ENCODE measurements at places on chromosomes 6 and 20. TPM values are rescaled to one million over a fixed set of nuclear protein-coding genes. Genes with fewer than 3 reads are reported as not detected.

DNA sequence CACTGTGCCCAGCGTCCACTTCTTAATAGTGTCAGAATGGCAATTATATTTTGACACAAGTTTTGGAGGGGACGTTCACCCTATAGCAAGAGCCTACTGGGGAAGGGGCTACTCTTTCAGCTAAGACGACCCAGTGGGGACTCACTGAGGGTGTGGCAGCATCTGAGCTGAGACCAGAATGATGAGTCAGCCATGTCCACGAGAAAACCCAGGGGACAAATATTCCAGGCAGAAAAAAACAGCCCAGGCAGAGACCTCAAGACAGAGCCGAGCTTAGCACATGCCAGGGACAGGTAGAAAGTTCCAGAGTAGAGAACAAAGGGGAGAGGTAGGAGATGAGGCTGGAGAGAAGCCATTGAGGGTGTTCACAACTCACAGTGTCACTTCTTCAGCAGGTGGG, 11.2 kb downstream of the CNBD2 start:
- no peak for DNase-seq

Gene PRR18
- total RNA-seq: not detected

GRCh38 chr20:31587545-31588389, 17.3 kb upstream of the ID1 start:
- peak; percentile 82 for DNase-seq

DNA sequence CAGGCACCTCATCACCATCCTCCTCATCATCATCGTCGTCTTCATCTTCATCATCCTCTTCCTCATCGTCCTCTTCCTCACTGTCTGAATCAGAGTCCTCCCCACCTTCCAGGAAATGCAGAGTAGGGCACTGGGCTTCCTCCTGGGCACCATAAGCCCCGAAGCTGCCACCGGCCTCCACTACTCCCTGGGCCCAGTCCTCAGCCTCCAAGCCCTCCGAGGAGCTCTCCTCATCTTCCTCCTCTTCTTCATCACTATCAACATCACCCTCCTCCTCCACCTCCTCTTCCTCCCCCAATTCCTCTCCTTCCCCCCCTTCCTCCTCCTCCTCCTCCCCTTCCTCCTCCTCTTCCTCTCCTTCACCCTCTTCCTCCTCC, 1.7 kb downstream of the CENPB start:
- DNase-seq: no peak

DNA sequence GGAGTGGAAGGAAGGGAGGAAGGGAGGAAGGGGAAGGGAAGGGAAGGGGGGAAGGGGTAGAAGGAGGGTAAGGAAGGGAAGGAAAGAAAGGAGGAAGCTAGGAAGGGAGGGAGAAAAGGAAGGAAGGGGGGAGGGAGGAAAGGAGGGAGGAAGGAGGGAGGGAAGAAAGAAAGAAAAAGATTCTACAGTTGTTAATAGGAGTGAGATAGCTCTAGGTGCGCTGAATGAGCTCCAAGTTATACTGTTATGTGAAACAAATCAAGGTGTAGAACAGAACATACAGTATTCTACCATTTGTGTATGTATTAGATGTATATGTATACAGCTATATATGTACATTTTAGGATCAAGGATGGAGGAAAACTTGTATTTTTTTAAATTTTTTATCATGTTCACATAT, 167.7 kb downstream of the HACE1 start:
- no peak for DNase-seq

DNA sequence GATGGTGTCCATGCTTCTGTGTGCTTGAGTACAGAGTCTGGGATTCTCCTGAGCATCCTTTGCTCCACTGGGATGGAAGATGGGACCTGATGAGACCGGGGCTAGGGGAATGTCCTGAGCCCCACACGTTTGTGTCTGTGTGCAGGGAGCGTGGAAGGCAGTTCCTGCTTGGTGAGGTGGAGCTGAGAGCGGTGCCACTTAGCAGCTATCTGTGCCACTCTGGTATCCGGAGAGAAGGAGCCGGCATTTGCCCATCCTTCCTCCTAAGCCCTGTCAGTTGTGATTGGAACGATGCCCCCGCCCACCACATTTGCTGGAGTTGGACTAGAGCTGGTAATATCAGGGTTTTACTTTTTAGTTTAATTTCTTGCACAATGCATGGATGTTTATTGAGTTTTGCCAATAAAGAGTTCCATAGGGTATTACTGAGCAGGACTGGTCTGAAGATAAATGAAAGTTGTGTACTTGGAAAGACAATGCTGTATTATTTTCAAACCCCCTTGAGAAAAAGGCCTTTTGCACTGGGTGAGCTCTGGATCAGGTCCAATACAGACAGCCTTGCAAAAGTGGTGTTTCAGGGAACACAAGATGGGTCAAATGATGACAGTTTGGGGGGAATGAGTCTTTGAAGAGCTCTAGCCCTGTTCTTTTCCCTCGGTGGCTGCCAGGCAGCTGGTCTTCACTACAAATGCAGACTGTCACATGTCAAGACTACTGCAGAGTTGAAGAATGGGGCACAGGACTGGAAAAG, 130.8 kb downstream of the SYCP2 start:
- no peak for DNase-seq

Gene GGTLC1
- not detected for total RNA-seq

Gene FAM162B
- total RNA-seq: 3.9 TPM

Gene TRPC4AP
- 86.7 TPM for total RNA-seq

Gene TSHZ2
- 2.3 TPM for total RNA-seq

DNA sequence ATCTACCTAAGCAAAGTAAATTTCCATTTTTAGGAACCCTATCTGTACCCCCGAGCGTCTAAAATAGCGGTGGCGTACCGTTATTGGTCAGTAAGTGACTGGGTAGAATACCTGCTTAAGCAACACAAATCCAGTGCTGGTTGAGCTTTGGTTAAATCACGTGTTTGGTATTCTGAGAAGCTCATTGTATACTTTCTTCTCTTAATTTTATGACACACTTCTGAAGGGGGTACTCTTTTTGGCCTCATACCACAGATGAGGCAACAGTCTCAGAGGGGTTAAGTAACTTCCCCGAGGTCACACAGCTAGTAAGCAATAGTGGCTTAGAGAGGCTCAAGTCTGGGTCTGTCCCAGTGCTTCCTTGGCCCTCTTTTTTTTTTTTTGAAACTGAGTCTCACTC, 151.2 kb downstream of the TFAP2C start:
- DNase-seq: peak; percentile 56

DNA sequence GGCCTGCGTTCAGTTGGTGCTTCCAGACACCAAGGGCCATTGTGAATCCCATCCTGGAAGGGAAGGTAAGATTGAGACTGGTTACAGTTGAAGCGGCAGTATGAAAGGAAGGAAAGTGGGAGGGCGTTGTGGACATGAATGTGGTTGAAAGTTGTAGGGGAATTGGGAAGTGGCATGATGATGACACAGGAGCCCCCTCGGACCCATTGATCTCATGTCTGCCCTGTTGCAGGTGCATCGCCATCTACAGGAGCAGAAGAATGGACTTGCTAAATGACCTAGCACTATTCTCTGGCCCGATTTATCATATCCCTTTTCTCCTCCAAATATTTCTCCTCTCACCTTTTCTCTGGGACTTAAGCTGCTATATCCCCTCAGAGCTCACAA, 5.5 kb downstream of the HLA-DQA1 start:
- no peak for DNase-seq

Measured in fibroblast of villous mesenchyme (primary cell).